ENCODE measurements at places on chromosomes 3 and 15.

DNA sequence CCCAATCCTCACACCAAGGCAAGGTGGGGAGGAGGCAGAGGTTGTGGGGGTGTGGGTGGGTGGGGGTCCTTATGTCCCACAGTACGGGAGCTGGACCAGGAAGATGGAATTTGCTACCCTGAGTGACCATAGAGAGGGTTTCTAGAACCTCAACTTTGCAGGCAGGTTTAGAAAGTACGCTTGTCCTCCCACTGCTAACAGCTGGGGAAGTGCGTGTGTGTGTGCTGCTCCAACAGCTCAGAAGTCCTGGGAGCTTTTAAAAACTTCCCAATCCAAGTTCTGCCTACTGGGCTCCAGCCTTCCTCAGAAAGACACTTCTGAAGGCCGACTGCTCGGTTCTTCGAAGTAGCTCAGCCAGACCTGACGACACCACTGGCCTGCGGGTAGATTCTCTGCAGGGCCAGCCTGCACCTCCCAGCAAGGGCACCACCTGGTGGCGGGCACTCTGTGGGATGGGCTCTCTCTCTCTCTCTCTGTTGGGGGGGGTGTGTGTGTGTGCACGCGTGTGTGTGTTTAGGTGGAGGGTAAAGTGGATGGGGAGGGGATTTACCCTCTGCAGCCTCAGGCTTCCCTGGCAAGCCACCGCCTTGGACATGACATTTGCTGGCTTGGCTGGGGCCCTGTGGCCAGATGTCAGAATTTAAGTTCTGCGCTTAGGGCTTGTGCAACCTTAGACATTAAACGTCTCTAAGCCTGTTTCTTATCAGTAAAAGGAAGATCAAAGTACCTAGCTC lies 15.6 kb downstream of the TMEM158 start:
- DNase-seq, result peak; percentile 89

DNA sequence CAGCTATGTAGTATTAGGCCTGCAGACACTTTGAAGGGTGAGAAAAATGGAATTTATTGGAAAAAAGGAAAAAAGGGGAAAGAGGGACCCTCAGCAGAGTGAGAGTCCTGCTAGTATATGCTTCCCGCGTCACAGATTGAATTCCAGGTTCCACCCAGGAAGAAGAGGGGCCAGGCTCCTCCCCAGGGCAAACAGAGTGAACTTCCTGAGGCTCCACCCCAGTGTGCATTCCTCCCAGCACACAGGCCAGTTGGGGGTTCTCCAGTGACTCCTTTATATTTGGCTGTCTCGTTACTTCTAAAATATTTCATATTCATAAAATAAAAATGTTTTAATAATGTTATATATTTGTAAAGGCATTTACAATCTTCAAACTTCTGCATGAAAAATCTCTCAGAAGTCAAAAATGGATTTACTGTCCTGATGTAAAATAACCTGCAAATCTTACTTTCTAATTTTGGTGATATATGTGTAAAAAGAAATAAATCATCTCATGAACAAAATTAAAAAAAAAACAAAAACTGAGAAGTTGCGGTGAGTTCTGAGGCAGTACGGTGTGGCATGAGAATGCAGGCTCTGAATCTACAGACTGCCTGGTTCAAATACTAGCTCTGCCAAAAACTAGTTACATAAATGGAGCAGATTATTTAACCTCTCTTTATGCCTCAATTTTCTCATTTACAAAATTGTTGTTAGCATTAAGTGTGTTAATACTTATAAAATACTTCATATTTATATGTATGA lies 175.8 kb upstream of the P2RY1 start:
- no peak for DNase-seq

DNA sequence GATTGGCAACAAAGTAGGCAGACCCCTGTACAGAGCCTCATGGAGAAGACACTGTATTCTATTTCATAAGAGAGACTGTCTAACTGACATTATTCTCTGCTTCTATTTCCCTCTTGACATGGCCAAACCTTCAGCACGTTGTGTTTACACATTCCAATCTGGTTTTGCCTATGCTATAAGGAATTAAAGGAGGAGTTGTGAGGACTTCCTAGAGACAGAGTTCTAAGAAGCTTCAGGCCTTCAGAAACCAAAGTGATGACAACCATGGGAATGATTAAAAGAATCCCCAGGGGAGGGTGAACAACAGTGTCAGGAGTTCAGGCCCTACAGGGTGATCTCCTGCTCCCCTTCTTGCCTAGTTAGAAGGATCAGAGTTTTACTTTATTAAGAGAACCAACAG lies 44.9 kb upstream of the CAPN7 start:
- DNase-seq, result no peak

DNA sequence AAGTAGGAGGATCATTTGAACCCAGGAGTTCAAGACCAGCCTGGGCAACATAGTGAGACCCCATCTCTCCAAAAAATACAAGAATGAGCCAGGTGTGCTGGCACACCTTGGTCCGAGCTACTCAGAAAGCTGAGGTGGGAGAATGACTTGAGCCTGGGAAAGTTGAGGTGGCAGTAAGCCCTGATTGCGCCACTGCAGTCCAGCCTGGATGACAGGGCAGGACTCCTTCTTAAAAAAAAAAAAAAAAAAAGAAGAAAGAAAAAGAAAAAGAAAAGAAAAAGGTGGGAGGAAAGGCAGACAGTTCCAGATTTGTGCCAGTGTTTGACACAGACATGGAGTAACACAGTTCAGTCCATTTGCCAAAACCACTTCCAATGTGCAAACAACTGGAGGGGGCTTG lies 75.7 kb downstream of the ATP10A start:
- no peak for DNase-seq

DNA sequence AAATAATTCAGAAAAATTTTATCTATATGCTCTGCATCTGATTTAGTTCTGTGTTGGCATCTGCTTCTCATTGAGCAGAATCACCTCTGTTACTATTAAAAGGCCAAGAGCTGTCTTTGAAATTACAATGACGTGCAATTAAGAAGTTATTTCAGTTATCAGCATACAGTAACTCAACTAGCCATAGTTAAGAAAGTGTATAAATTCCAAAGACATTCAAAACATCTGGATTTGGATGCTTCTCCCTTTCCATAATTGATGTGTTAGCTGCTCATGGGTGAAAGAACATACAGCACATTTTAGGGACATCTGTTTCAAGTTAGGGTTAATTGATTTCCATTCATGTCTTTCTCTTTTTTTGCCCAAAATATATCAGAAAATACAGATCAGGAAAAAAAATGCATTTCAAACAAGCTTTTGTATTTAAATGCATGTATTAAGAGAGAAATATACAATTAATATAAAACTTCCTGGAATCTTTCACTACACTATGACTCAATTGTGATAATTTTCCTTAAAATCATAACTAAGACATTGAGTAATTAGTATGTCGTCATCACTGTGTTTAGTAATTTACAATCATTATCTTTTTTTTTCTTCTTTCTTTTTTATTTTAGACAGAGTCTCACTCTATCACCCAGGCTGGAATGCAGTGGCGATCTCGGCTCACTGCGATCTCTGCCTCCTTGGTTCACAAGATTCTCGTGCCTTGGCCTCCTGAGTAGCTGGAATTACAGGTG lies 82.7 kb upstream of the MBNL1 start:
- DNase-seq, result peak; percentile 43

DNA sequence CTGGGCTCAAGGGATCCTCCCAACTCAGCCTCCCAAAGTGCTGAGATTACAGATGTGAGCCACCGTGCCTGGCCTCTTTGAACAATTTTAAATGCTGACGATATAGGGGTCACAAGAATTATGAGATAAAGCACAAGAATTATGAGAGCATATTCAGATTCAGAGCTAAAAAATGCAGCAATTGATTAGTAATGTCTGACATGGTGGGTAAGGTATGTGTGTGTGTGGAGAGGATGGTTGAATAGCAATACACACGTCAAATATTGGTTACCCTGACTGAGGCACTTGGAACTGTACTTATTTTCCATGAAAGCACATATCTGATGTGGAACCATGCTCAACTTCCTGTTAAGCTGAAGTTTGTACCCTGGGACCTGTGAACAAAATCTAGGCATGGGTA lies 115.6 kb downstream of the EOMES start:
- DNase-seq, result no peak

DNA sequence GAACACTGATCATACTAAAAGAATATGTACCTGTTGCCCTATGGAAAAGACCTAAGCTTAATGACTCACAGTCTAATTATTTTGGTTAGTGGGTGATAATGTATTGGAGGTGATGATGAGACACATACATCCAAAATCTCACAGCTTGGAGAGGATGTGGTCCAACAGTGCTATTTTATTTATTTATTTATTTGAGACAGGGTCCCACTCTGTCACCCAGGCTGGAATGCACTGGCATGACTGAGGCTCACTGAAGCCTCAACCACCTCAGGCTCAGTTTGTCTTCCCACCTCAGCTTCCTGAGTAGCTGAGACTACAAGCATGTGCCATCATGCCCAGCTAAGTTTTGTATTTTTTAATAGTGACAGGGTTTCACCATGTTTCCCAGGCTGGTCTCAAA lies 35.0 kb downstream of the LPP start:
- DNase-seq, result no peak

- no peak for DNase-seq
Measured at GRCh38 chr3:56019490-56020146, 448.6 kb downstream of the ERC2 start.

GRCh38 chr3:127068111-127068810 lies 85.3 kb downstream of the PLXNA1 start:
- no peak for DNase-seq

DNA sequence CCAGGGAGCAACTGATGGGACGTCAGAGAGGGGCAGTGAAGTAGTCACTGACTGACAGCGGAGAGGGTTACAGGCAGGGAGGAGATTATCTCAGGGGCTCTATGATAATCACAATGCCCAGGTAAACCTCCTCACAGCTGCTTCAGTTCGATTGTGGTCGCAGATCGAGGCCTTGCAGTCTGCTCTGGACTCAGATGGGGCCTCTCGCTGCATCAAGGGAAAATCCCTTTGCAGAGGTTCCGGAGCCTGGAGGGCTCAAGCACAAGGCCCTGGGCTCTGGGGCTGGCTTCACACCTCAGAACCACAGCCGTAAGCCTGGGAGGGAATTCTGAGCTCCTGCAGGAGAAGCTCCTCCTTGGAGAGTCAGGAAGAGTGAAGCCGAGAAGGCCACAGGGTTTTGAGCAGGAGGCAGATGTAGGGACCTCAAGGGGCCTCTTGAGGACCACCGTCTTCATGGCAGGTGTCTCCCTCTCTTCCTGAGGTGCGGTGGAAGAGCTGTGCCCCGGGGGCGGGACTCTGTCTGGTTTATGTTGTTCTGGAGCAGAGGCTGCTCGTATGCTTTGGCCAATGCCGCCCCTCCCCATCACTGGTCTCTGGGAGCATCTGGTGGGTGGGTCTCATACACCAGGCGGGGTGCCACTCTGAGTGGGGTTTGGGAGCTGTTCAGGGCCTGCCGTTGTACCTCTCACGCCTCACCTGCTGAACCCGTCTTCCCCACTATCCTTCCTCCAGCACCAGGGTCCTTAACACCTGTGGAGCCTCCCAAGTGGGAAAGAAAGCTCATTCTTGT lies 19.5 kb upstream of the SNRPA1 start:
- no peak for DNase-seq

DNA sequence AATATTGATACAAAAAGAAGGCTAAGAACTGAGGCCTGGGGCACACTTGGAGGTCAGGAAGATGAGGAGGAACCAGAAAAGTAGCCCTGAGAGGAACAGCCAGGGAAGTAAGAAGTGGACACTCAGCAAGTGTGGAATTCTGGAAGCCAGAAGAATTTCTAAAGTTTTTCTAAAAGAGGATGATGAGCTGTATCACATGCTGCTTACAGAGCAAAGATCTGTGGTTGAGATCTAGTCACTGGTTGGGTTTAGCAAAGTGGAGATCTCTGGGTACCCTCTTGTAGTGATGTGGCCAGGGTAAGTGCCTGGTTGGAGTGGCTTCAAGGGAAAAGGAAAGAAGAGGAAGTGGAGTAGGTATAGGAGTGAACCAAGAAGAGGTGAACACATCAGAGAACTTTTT lies 95.4 kb upstream of the DAZL start:
- peak; percentile 54 for DNase-seq

DNA sequence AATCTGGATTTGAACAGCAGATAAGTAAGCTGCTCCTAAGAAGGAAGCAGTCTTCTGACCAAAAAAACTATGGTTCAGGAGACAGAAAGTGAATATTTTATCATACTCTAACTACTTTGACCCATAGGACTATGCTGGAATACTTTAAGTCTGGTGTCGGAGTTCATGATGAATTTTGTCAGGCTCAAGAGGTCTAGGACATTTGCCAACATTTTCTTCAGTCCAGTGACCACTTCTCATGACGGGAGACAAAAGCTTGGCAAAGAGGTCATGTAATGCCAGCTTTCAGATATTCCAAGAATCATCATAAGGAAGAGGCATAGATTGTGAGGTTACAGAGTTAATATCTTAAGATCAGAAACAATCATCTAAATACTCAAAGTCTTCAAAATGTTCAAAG lies 20.5 kb upstream of the DCBLD2 start:
- no peak for DNase-seq

- DNase-seq, result peak; percentile 72
Measured at GRCh38 chr3:152474585-152474984, 205.9 kb downstream of the MBNL1 start.

- no peak for DNase-seq
Measured at GRCh38 chr3:179174898-179175297, 26.7 kb downstream of the PIK3CA start.

GRCh38 chr3:88151358-88151757 lies 1.6 kb downstream of the C3orf38 start:
- peak; percentile 24 for DNase-seq

- DNase-seq, result no peak
Measured at GRCh38 chr3:129663045-129663446, 56.6 kb upstream of the PLXND1 start.

Measured in suppressor macrophage treated with lipopolysaccharide for 1 hour (primary cell).